Esophagus squamous epithelium (tissue), 5 donors: ENCODE measurements at places on chromosomes 1 and 21.
A peak's percentile ranks its signal among the peaks of the same experiment; 100 is the strongest.

DNA sequence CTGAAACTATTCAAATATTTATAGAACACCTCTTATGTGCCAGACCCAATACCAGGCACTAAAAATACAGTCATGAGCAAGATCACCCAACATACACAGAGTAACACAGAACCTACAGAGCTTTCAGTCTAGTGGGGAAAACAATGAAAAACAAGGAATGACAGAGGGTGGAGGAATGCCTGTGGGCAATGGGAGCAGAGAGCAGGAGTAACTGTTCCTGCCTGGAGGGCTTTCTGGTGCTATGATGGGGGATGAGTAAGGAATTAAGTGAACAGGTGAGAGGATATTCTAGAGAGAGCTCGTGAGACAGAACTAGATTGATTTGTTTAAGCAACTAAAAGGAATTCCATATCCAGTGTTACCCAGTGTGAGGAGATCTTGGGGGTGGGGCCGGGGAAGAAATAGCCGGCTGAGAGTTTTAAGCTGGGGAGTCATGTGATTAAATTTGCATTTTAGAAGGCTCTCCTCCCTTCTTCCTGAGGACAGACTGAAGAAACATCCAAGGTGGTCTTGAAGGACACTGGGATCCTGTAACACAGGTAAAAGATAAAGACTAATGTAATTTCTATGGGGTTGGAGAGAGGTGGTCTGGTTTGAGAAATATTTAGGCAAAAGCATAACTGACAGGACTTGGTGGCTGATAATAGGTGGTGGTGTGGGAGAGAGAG, 2.1 kb upstream of the CD53 start:
- no peak overlapping the region for H3K4me3 ChIP-seq
- H3K4me1 ChIP-seq: no peaks in the 10 kb centered on the region
- no peak overlapping the region for H3K27ac ChIP-seq
- no peaks in the 10 kb centered on the region for H3K27me3 ChIP-seq
- H3K36me3 ChIP-seq: no peaks in the 10 kb centered on the region
- no peak for DNase-seq

DNA sequence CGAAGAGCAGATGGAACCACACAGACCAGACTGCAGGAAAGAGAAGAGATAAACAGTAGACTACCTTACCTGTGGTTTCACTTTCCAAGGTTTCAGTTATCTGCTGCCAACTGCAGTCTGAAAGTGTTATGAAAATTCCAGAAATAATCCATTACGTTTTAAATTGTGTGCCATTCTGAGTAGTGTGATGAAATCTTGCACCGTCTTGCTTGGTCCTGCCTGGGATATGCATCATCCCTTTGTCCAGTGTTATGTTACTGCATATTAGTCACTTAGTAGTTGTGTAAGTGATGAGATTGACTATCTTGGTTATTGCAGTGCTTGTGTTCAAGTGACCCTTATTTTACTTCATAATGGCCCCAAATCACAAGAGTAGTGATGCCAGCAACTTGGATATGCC, 33.9 kb downstream of the DNAJC6 start:
- no peaks in the 10 kb centered on the region for H3K27me3 ChIP-seq
- no peaks in the 10 kb centered on the region for H3K36me3 ChIP-seq
- H3K27ac ChIP-seq: no peak overlapping the region
- H3K4me1 ChIP-seq: no peaks in the 10 kb centered on the region
- no peak overlapping the region for H3K4me3 ChIP-seq

DNA sequence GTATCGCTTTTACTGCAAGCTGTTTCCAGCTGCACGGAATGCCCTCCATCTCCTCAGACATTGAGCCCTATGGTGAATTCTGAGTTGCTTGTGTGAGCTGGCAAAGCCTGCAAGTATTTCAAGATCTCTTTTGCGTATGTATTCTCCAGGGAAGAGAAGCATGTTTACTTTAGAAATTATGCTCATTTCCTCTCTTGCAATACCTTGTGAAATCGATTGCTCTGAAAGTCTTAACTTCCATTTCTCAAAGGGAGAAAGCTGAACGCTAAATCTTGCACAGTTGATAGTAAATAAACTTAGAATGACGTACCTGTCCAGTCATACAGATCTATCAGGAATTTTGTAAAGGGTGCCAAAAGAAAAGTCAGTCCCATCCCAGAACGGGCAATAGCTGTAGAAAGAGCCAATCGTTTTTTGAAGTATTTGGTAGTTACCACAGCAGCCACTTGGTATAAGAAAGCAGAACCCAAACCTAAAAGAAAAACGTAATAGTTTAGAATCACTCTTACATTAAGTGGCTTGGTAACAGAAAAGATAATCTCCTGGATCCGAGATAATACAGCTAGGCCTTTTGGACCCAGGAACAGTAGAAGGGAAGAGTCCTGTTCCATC, 10.0 kb downstream of the SLC16A4 start:
- no peaks in the 10 kb centered on the region for H3K36me3 ChIP-seq
- H3K4me1 ChIP-seq: peaks cover 21% of the 10 kb centered on the region
- no peak overlapping the region for H3K4me3 ChIP-seq
- peak overlapping the region; percentile 65 for H3K27ac ChIP-seq
- no peaks in the 10 kb centered on the region for H3K27me3 ChIP-seq

- no peak overlapping the region for H3K27ac ChIP-seq
- H3K27me3 ChIP-seq: no peaks in the 10 kb centered on the region
- no peak for DNase-seq
- no peaks in the 10 kb centered on the region for H3K36me3 ChIP-seq
- H3K4me1 ChIP-seq: no peaks in the 10 kb centered on the region
- no peak overlapping the region for H3K4me3 ChIP-seq
Observed at GRCh38 chr1:241647658-241648057, 4.4 kb upstream of the WDR64 start.

DNA sequence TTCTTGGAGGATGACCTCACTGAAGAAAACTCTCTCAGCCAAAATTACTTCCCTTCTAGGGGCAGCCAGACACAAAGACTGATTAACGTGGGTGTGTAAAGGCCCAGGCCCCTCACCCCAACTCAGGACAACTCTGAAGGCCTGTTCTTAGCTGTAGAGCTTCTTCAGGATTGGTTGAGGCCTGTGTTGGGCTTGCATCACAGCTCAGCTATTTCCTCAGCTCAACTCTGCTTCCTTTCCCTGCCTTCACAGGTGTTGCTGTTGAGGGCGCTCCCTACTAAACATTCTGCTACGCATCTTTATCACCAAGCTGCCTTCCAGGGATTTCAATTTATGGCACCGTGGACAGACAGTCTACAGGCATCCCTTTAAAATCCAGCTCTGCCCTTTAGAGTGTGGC, 36.8 kb downstream of the MAB21L3 start:
- H3K4me3 ChIP-seq: no peak overlapping the region
- no peaks in the 10 kb centered on the region for H3K36me3 ChIP-seq
- peaks cover 20% of the 10 kb centered on the region for H3K4me1 ChIP-seq
- no peak overlapping the region for H3K27ac ChIP-seq

DNA sequence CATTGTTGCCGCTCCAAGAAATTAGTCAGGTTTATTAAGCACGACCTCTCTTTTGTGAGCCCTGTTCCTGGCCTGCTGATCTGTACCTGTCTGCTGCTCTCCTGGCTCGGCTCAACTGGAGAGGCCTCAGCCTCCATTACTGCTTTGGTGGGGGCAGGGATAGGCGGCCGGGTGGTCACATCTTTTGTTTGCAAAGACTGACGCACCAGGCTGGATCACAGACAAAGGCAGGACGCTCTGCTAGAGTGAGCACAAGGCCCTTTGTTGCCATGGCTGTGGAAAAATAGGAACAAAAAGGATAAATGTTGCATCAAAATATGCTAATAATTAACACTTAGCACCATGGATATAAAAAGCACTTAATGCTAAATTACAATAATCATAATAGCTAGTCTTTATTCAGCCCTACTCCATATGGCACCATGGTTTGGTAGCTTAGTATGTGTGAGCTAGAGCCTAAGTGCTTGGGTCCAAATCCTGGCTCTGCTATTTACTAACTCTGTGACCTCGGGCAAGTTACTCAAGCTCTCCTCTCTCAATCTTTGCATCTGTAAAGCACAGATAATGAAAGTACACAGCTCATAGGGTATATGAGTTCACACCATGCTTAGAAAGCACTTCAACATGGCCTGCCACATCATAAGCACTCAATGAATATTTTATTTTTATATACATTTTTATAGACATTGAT, 28.9 kb upstream of the HPDL start:
- no peaks in the 10 kb centered on the region for H3K36me3 ChIP-seq
- DNase-seq: no peak
- no peak overlapping the region for H3K4me3 ChIP-seq
- no peaks in the 10 kb centered on the region for H3K27me3 ChIP-seq
- H3K27ac ChIP-seq: no peak overlapping the region
- no peaks in the 10 kb centered on the region for H3K4me1 ChIP-seq

GRCh38 chr1:14768582-14769304, 170.3 kb downstream of the KAZN start:
- H3K4me3 ChIP-seq: no peak overlapping the region
- peaks cover 6% of the 10 kb centered on the region for H3K4me1 ChIP-seq
- H3K36me3 ChIP-seq: no peaks in the 10 kb centered on the region
- no peaks in the 10 kb centered on the region for H3K27me3 ChIP-seq
- no peak for DNase-seq
- H3K27ac ChIP-seq: no peak overlapping the region

GRCh38 chr1:154568157-154568815, 708 bp downstream of the CHRNB2 start:
- H3K27ac ChIP-seq: no peak overlapping the region
- H3K27me3 ChIP-seq: no peaks in the 10 kb centered on the region
- no peak for DNase-seq
- H3K36me3 ChIP-seq: no peaks in the 10 kb centered on the region
- peaks cover 9% of the 10 kb centered on the region for H3K4me1 ChIP-seq
- H3K4me3 ChIP-seq: no peak overlapping the region

GRCh38 chr1:109944541-109944940, 33.9 kb downstream of the CSF1 start:
- no peaks in the 10 kb centered on the region for H3K27me3 ChIP-seq
- DNase-seq: no peak
- no peak overlapping the region for H3K4me3 ChIP-seq
- H3K27ac ChIP-seq: no peak overlapping the region
